ENCODE measurements at places on chromosomes 5 and 9. TPM values are rescaled to one million over a fixed set of nuclear protein-coding genes. Genes with fewer than 3 reads are reported as not detected.

Gene IFNB1
- polyA plus RNA-seq, result not detected

Gene SDHA
- polyA plus RNA-seq, result 55.7 TPM

Gene TRPM6
- not detected for polyA plus RNA-seq

Gene MYMK
- not detected for polyA plus RNA-seq

DNA sequence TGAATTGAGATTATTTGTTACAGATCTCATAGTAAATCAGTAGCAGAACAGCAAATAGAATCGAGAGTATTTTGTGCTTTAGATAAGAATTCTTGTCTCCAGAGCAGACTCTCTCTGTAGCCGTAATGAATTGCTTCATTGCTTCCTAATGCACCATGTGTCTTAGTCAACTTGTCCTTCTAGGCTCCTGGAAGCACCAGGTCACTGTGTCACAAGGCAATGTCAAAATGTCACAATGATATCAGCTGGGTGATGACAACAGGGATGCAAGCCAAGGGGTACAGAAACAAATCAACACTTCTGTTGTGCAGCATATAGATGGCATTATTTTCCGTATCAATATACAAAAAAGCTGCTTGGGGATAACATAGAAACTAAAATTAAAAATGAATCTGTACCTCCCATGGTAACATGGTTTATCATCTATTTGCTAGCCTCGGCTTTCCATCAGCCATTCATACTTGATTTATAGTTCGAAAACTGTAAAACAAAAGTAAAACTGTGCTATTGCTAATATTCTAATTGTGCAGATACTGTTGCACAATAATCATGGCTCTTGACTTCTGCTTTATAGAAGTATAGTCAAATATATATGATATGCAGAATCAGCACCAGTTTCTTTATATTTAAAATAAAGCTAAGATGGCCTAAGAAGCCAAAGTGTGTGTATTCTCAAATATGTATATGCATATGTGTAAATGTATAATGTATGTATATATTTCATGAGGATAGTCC lies 435.9 kb upstream of the TLE4 start:
- H3K4me3 ChIP-seq, result peak overlapping the region; percentile 19
- H3K27ac ChIP-seq, result peak overlapping the region; percentile 68
- H3K27me3 ChIP-seq, result no peaks in the 10 kb centered on the region
- peaks cover 6% of the 10 kb centered on the region for H3K4me1 ChIP-seq
- no peaks in the 10 kb centered on the region for H3K36me3 ChIP-seq
- DNase-seq, result peak; percentile 61

DNA sequence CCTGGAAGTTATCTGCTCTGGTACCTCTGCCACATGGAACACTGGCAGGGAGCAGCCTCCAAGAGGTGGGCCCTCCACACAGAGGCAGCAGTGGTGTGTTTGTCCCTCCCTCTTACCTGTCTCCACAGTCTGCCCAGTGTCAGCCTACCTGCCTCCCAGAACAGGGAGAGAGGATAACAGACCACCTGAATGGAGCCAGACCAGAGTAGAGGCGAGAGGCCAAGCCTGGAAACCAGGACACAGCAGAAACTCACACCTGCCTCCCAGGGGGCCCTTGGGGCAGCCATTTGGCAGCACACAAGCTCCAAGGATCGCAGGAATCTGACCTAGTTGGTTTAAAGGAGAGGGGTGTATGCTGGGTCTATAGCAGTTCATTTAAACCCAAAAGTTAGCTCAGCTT lies 100.2 kb upstream of the ZNF366 start:
- no peak overlapping the region for H3K27ac ChIP-seq
- H3K27me3 ChIP-seq, result no peaks in the 10 kb centered on the region
- no peaks in the 10 kb centered on the region for H3K4me1 ChIP-seq
- no peak for DNase-seq

GRCh38 chr9:107437716-107438115 lies 51.9 kb downstream of the KLF4 start:
- DNase-seq, result no peak
- H3K4me3 ChIP-seq, result no peak overlapping the region
- H3K4me1 ChIP-seq, result no peaks in the 10 kb centered on the region
- no peak overlapping the region for H3K27ac ChIP-seq
- H3K27me3 ChIP-seq, result no peaks in the 10 kb centered on the region

GRCh38 chr5:165405340-165405739 lies 1899.9 kb downstream of the MAT2B start:
- DNase-seq, result peak; percentile 23
- H3K27ac ChIP-seq, result peak overlapping the region; percentile 63

GRCh38 chr5:60386436-60387050 lies 313.4 kb downstream of the DEPDC1B start:
- no peak overlapping the region for H3K4me3 ChIP-seq
- no peaks in the 10 kb centered on the region for H3K4me1 ChIP-seq
- no peaks in the 10 kb centered on the region for H3K36me3 ChIP-seq
- no peak for DNase-seq
- no peak overlapping the region for H3K27ac ChIP-seq
- no peaks in the 10 kb centered on the region for H3K27me3 ChIP-seq

DNA sequence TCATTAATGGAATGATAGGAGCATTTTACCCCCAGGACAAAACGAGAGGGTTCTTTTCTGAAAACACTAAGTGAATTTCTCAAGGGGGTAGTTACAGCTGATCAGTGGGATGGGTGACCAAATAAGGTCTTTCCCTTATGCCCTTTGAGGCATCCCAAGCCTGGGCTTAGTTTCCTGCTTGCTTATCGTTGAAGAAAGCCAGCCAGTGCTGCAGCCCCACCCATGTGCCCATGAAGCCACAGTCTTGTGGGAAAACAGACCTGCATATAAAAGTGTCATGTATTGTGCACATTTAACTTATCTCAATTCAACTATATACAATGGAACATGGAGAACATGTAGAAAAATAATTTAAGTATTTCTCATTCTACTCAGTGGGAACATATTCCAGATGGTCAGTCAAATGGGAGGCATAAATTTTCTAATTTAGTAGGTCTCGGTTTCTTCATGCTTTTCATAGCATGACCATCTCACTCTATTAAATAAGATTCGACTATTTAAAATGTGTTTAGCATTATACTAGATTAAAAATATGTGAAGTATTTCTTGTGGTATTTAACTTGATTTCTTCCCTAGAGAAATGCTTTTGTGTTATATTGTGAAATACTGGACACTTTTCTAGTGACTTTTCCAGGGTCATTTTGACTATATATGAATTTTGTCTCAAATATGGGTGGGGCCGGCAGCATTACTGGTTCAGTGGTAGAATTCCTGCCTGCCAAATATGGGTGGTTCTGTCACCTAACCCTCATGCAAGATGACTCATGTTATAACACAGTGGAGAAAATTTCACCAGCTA lies 189.7 kb upstream of the SGCD start:
- no peaks in the 10 kb centered on the region for H3K27me3 ChIP-seq
- no peaks in the 10 kb centered on the region for H3K36me3 ChIP-seq
- H3K27ac ChIP-seq, result no peak overlapping the region
- DNase-seq, result no peak
- no peak overlapping the region for H3K4me3 ChIP-seq

- H3K27me3 ChIP-seq, result no peaks in the 10 kb centered on the region
- H3K4me3 ChIP-seq, result peak overlapping the region; percentile 19
- no peaks in the 10 kb centered on the region for H3K36me3 ChIP-seq
- peaks cover 23% of the 10 kb centered on the region for H3K4me1 ChIP-seq
Observed at GRCh38 chr9:7935681-7936080, 136.1 kb upstream of the DMAC1 start.

DNA sequence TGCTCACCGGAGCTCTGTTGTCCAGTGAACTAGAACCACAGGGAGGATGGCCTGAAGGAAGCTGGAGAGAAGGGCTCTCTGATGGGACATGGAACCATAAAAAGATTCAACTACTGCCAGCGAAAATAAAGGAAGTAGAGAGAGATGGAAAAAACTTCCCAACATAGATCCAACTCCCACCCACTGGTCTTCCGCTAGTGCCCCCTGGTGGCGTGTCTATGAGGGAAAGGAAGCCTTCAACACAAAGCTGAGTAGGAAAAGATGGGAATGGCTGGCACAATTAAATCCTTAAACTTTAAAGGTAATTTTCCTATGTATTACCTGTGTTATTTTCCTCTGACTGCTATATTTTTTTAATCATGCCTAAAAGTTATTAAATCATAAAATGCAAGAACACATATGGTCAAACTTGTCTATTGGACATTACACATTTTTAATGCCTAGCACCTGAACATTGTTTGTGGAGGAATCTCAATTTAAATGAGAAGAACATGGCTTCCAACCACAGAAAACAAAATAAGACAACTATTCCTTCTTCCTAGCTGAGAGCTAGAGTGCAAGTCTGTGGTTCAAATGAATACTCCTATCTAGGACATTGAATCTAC lies 51.5 kb downstream of the CEP120 start:
- H3K27me3 ChIP-seq, result no peaks in the 10 kb centered on the region
- no peak overlapping the region for H3K4me3 ChIP-seq
- DNase-seq, result peak; percentile 12
- no peak overlapping the region for H3K27ac ChIP-seq

GRCh38 chr9:5052838-5053237 lies 67.8 kb downstream of the JAK2 start:
- H3K27ac ChIP-seq, result peak overlapping the region; percentile 21
- no peak for DNase-seq
- no peak overlapping the region for H3K4me3 ChIP-seq
- H3K27me3 ChIP-seq, result no peaks in the 10 kb centered on the region
- peaks cover 98% of the 10 kb centered on the region for H3K36me3 ChIP-seq

DNA sequence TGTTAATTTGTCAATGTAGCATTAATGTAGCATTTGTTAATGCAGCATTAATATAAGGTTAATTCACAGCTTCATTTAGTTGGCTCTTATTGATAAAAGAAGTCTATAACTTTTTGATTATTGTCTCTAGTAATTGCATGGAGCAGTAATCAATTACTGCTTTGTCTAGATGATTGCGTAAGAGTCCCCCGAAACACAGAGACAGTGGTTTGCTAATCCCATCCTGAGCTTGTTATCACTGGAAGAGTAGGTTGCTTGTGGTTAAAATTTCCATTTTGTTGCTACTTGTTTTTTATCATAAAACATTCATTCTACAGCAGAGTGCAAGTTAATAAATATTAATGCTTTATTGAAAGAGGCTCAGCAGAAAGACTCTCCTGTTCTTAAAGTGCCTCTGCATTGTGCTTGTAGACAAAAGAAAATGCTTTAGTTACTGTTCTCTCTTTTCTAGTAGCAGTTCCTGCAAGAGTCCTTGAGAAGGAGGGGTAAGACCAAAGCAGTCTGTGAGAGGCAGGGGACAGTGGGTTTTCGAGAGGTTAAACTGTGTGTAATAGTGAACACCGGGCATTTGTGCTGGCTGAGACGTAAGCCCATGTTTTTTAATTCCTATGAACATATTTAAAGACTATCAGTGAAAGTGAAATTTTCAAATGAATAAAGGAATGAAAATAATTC lies 291.7 kb downstream of the TRPM3 start:
- H3K27ac ChIP-seq, result no peak overlapping the region
- no peak for DNase-seq

- no peak overlapping the region for H3K4me3 ChIP-seq
- H3K4me1 ChIP-seq, result peaks cover 9% of the 10 kb centered on the region
- peaks cover 7% of the 10 kb centered on the region for H3K36me3 ChIP-seq
- H3K27me3 ChIP-seq, result no peaks in the 10 kb centered on the region
- peak overlapping the region; percentile 6 for H3K27ac ChIP-seq
Observed at GRCh38 chr9:77827104-77827784, 179.1 kb upstream of the GNA14 start.

- H3K4me3 ChIP-seq, result no peak overlapping the region
- H3K27me3 ChIP-seq, result no peaks in the 10 kb centered on the region
- peaks cover 73% of the 10 kb centered on the region for H3K4me1 ChIP-seq
Observed at GRCh38 chr5:83370957-83371356, 100.6 kb upstream of the VCAN start.

DNA sequence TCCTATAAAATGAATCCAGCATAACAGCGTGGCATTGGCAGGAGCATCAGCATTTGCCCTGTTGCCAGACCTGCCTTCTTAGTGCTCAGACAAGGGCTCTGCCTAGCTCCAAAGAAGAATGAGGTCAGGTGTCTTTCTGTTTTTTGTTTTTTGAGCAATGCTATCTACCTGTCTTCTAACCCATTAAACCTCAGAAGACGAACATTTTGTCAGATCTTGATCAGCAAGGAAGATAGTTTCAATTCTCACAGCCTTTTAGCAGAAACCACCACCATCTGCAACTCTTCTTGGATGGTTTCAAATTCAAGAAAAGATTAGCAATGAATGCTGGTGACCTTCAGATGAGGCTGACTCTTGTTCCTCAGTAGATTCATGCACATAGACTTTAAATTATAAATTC lies 103.5 kb upstream of the IQGAP2 start:
- H3K4me3 ChIP-seq, result no peak overlapping the region
- peaks cover 27% of the 10 kb centered on the region for H3K4me1 ChIP-seq
- no peak for DNase-seq
- H3K27me3 ChIP-seq, result no peaks in the 10 kb centered on the region
- H3K36me3 ChIP-seq, result no peaks in the 10 kb centered on the region
- H3K27ac ChIP-seq, result no peak overlapping the region

Measured in CD14-positive monocyte (primary cell).